ENCODE measurements at places on chromosomes 6 and 20. TPM values are rescaled to one million over a fixed set of nuclear protein-coding genes. Genes with fewer than 3 reads are reported as not detected.

SLC17A9 gene
- 0.29 TPM for polyA plus RNA-seq

DNAH8 gene
- polyA plus RNA-seq, result not detected

DNA sequence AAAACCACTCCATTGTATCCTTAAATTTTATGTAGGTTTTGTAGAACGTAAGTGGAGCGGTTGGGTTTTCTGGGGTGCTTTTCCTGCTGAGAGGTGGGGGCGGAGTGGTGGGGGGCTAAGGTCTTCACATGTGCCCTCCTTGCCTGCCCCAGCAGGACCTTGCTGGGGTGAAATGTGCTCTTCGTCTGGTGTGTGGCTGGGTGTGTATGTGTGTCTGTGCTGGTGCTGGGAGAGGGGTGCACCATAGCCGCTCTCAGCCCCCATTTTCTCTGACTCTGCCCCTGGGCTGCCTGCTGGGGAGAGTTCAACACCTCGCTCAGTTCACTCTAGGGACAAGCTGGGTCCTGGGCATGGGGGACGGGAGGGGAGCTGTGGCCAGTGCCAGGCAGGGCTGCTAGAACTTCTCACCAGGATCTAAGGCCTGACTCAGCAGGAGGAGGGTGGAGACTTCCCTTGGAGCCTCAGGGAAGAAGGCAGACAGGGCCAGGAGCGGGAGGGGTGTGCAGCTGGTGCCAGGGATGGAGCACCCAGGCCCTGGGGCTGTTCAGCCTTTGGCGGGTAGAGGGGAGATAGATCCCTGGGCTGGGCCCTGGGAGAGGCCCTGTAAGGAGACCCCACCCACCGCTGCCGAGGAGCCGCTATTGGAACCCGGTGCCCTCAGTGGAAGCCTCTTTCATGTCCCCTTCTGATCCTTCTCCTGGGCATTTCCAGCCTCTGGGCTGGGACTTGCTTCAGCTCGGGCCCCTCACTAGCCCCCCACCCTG lies 4.8 kb downstream of the SOX18 start:
- DNase-seq, result peak; percentile 35

DNA sequence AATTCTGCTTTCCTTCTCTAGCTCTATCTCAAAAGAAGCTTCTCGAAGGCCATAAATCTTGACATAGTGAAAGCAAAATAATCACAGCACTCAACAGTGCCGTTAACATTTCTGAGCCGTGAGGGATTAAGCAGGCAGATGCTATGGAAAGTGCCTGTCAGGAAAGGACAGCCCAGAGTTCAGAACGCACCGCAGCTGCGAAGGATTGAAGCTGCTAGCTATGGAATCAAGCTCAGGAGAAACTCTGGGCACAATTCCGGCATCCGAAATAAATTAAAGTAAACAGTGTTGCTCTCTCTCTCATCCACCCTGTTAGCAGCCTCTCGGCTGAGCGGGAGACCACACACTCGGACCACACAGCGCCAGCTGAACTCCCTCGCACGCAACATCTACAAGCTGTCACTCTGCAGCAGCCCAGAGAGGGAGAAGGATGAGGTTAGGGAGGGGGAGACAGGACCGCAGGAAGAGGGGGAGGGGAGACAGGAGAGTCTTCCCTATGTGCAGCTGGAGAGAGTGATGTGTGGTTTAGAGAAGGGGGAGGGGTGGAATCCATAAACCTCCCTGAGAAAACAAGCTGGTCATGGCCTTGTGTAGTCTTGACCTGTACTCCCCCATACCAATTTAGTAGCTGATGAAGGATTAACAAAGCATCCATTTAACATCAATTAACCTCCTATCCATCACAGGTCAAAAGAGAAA lies 9.0 kb downstream of the EXOC2 start:
- DNase-seq, result no peak

All from foreskin keratinocyte (primary cell).